ENCODE measurements at places on chromosomes 3 and 15.

DNA sequence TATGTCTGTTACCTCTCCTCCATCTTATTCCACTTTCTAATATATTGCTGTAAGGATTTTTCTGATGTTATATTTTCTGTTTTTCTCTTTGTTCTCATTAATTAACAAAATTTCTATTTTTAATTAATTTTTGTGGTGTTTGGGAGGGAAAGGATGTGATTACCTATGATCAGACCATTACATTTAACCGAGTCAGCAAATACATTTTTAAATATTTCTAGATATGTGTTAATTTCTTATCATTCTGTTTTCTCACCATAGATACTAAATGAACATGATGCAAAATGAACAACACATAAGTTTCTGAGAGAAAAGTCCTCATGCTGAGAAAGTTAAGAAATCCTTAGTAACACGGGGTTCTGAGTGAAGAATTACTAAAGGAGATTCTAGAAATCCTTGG, 80.6 kb upstream of the P2RY1 start:
- DNase-seq = no peak

GRCh38 chr3:148435534-148435933, 262.2 kb upstream of the AGTR1 start:
- DNase-seq = no peak

DNA sequence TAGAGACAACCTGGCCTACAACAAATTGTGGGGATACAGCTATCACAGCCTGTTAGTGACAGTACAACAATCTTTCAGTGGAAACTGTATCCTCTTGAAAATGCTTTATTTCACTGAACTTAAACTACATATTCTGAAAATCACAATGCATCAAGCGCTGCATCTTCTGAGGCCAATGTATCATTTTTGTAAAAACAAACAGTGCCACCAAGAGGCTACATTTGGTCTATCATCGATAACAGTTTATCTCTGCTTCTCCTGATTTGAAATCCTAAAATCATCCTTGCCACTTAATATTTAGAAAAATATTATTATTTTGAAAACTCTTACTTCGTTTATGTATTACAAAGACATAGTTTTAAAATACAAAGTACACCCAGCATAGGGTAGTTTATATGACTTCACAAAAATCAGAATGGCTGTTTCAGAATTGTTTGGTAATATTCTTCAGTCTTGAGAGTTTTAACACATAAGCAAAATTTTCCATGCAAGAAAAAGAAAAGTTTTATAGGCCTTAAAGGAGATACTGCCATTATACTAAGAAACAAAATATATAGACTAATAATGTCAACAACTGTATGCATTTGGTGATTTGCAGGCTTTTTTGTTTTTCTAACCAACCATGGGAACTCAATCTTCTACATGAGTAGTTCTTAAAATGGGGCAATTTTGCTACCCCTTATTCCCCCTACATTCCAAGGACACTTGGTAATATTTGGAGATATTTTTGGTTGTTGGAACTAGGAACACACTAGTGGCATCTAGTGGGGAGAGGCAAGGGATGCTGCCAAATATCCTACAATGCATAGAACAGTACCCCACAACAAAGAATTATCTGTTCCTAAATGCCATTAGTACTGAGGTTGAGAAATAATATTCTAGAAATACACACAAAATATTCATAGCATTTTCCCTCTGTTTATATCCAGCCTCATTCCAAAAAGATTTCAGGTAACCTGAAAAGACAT, 42.3 kb downstream of the WDR72 start:
- no peak for DNase-seq

GRCh38 chr3:13872451-13872850, 7.4 kb downstream of the WNT7A start:
- no peak for DNase-seq

DNA sequence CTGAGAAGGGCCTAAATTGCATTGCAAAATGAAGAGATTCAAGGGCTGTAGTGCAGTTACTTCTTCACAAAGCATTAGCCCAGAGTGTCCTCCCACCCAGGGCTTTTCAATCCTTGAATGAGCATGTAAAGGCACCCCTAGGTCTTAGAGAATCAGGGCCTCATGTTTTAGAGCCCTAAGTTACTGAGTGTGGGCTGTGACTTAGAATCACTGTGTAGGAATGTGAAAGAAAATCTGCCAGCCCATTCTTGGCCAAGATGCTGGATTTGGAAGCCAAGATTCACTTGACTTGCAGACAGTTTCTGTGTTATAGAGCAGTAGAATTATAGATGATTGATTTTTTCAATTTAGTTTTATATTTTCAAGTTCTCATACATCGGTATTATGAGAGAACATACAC, 153.2 kb downstream of the MYRIP start:
- no peak for DNase-seq

GRCh38 chr3:55571216-55571813, 84.2 kb upstream of the WNT5A start:
- no peak for DNase-seq

DNA sequence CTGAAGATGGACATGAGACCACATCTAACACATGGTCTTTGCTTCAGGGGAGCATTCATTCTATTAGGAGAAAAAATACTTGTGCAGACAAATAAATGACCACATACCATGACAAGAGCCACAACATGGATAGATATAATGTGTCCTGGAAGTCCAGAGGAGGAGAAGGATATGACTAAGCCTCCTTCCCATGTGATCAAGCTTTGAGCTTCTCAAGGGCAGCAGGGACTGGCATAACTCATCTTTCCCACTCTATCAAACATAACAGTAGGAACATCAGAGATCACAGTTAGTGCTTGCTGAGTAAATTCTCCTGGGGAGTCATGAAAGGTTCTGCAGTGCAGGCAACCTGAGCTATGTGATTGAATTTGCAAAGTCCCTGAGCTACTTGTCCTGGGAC, 86.0 kb upstream of the LPP start:
- no peak for DNase-seq

DNA sequence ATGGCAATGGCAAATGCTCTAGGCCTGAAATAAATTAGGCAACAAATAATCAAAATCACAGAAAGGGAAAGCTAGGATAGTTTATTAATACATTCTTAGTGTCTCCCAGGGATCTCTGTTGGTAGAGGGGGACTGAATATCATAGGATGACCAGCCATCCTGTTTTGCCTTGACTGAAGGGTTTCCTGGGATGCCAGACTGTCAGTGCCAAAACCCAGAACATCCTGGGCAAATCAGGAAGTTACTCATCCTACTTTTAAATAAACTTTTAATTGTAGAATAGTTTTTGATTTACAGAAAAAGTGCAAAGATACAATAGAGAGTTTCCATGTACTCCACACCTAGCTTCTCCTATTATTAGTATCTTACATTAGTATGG, 21.8 kb upstream of the SIAH2 start:
- no peak for DNase-seq

GRCh38 chr3:66962664-66963063, 35.4 kb upstream of the KBTBD8 start:
- no peak for DNase-seq

DNA sequence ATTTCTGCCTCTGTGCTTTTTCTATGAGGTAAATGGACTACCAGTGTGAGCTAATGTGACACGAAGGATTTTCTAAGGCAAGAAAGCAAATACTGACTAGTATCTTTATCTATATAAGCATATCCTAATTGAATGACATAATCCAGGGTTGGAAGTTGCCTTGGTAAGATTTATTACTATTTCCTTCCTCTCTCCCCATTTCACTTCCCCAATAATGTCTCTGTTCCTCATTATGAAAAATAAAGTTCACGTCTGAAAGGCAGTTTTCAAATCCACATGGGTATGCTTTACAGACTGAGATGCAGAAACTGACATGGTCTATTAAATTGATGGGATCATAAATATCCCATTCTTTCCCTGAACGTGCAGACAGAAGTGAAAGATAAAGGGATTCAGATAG, 86.0 kb downstream of the DTWD1 start:
- no peak for DNase-seq

DNA sequence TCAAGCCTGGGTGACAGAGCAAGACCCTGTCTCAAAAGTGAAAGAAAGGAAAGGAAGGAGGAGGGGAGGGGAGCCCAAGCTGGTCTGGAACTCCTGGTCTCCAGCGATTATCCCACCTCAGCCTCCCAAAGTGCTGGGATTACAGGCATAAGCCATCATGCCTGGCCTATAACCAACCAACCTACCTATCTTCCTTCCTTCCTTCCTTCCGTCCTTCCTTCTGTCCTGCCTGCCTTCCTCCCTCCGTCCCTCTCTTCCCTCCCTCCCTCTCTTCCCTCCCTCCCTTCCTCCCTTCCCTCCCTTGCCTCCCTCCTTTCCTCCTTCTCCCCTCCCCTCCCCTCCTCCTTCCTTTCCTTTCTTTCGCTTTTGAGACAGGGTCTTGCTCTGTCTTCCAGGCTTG, 56.7 kb upstream of the HACD2 start:
- no peak for DNase-seq

DNA sequence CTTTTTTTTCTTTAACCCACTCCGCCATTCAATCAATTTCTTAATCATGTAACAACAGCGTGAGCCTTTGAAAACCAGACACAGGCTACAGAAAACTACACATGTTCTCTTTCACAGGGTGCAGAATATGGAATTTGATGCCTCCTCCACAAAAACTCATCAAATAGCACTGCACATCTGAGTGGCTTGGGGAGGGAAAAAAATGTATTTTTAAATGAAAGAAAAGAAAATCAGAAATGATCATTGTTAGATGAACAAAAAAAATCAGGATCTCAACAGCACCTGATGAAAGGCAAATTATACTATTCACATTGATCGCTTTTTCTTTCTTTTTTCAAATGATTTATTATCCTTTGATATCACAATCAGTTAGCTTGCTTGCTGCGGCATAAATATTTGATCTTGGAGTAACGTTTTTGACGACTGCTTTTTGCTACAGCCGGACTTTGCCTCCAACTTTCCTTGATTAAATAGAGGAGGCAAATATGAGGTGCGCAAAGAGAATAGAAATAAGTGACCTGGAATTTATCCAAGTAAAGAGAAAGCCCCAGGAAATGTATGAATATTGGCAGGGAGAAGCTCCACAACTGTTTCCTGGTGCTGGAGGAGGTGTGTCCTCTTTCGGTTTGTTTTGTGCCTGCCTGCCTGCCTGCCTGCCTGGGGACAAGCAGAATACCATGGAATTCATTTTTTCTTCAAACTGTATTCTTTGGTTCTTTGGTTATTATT, 63.1 kb downstream of the EDEM1 start:
- DNase-seq = no peak

GRCh38 chr3:127978636-127979035, 63.6 kb downstream of the KBTBD12 start:
- no peak for DNase-seq

DNA sequence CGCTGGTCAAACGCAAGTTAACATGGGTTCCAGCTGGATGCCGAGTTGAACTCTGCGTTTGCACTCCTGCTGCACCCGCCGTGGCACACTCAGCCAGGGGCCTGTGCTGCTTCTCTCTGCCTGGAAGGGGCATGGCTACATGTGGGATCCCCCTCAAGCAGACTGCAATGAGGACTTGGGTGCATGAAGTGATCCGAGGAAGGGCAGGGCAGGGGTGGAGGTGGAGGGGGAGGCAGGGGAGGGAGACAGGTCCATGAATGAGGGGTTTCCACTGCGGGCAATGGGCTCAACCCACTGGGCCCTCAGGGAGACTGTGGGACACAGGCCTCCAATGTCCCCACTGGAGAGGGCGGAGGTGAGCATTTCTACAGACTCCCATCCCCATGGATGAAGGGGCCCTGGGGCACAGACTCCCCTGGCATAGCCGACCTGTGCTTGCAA, 141.6 kb upstream of the MEF2A start:
- no peak for DNase-seq

- no peak for DNase-seq
Measured at GRCh38 chr3:190722181-190722905, 140.2 kb downstream of the GMNC start.

- no peak for DNase-seq
Measured at GRCh38 chr15:85555875-85556617, 175.6 kb downstream of the AKAP13 start.

DNA sequence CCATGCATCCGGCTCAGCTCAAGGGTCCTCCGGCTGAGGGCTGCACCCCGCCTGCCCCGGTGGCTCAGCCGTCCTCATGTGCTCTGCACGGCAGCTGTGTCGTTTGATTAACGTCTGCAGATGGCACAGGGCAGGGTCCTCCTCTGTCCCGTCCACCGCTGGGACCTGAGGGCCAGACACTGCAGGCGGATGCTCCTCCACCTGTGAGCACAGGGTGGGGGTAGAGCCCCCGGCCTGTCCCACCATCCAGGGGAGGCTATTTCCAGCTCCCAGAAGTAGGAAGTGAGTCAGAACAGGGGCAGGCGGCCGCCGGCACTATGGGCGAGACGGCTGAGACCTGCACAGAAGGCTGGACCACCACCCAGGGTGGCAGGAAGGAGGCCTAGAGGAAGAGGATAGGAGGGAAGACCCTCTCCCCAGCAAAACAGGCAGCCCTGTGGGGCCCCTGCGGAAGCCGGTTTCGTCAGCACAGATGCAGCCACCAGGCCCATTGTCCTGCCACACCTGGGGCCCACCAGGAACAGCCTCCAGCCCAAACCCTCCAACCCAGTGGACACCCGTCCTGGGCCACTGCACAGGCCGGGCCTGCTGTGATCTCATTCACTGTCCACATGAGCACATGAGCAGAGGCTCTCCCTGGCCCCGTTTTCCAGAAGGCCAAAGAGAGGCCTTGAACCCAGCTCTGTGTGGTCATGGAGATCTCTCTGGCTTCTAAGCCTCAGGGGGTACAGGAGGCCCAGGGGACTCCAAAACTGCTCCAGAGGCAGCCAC, 12.6 kb upstream of the PLXND1 start:
- DNase-seq = no peak

GRCh38 chr3:14598143-14598569, 53.4 kb upstream of the CCDC174 start:
- peak; percentile 50 for DNase-seq

DNA sequence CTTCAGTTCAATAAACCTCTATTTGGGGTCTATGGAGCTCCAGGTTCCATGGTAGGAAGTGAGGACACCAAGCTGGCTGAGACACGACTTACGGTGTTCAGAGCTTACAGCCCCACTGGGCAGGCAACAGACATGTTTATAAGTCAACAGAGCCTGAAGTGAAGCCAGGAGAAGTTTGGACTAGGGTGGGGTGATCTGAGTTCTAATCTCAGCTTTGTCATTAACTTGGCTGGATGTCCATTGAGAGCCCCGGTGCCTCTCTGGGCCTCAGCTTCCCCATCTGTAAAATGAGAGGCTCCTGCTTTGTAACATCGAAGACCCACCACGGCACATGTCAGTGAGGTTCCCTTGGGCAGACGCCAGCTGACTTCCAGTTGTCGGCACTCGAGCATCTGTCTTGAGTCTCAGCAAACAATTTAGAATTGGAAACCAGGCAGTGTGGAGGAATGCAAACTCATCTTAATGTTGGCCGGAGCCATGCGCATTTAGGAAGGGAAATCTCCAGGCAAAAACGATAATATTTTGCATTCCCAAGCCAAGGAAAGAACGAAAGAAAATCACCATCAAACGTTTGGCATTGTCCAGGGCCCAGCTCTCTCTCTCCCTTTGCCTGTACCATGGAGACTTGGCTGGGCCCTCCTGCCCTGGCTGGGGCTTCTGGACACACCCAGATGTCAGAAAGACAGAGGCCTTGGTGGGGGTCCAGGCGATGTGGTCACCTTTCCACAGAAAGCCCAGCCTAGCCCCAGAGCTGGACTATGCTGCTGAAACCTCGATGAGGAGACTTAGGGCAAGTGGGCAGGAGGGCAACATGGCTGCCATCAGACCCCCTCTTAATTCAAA, 18.4 kb downstream of the ITGA11 start:
- no peak for DNase-seq

GRCh38 chr3:48652923-48653715, 9.6 kb downstream of the CELSR3 start:
- no peak for DNase-seq

Data from stimulated activated CD4-positive, alpha-beta T cell treated with anti-CD3 and anti-CD28 coated beads, TNF-alpha, amount 100 ng/mL, for 48 hours (primary cell).